Left lobe of liver (tissue), 2 donors: ENCODE measurements at places on chromosomes 5 and 9. TPM values are rescaled to one million over a fixed set of nuclear protein-coding genes. Genes with fewer than 3 reads are reported as not detected.

DNA sequence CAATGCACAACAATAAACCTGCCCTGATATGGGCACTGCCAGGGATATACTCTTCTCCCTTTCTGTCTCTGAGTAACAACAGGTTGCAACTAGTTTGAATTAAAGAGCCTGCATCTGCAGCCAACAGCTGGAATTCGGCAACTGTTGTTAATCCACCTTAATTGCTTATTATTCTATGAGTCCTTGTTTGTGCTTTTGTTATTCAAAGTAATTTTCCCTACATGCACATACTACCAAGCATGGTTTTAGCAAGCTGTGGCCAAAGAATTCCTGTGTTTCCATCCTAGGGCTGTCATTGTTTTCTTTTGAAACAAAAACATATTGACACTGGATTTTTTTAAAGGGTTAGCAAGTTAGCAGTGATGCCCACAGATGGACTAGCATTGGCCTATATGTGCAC is 171.5 kb downstream of the EFNA5 start:
- DNase-seq: no peak

DNA sequence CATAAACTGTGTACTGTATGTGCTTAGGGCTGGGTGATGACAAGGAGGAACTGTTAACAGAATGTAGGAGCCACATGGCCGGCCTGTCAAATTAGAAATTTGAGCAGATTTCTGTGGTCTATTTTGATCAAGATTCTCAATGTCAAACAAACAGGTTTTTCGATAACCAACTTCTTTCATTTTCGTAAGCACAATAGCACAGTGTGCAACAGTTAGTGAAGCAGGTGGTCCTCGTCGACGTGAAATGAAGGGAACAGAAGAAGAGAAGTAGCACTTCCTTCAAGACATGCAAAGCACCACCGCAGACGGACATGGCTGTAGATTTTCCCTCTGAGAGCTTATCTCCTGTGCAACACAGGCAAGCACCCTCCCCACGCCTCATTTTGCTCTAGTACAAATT is 252.1 kb downstream of the CRB2 start:
- DNase-seq: no peak

- DNase-seq: peak; percentile 49
These were observed 399.1 kb downstream of the MAN2A1 start for GRCh38 chr5:110088676-110089436.

GRCh38 chr5:76999451-76999850 is 30.8 kb upstream of the AGGF1 start:
- no peak for DNase-seq

GRCh38 chr9:136761545-136761981 is 2.8 kb downstream of the LCN15 start:
- no peak for DNase-seq

DNA sequence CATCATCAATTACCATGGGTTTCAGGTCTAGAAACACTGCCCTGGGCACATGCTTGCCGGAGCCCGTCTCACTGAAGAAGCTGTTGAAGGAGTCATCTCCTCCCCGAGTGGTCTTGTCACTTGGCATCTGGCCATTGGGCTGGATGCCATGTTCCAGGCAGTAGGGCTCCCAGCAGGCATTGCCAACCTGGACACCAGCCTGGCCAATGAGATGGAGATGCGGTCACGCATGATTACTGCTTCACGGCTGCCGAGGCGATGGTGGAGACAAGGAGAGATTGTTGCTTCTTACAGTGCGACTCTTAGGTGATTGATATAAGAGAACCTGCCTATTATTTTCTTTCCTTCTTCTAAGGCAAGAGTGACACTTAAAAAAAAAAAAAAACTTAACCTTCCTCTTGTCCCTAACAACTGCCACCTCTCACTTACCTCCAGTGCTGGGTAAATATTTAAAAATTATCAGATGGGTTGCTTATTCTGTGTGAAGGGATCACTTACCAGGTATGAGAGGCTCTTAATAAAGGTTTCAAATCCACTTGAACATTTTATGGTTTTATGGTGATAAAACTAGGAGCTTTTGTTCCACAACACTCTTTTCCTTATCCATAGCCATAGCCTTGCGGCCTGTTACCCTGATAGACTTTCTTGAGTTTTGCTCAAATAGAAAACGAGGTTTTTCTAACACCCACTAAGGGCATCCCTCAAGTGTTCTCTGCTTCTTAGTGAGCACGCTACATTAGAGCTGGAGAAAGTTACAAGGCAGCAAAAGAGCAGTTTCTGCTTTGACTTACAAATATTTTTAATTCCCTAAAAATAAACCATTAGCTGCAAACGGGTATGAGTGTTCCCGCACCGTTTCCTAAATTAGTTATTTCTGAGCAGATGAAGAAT is 41.2 kb downstream of the NIM1K start:
- peak; percentile 50 for DNase-seq

DNA sequence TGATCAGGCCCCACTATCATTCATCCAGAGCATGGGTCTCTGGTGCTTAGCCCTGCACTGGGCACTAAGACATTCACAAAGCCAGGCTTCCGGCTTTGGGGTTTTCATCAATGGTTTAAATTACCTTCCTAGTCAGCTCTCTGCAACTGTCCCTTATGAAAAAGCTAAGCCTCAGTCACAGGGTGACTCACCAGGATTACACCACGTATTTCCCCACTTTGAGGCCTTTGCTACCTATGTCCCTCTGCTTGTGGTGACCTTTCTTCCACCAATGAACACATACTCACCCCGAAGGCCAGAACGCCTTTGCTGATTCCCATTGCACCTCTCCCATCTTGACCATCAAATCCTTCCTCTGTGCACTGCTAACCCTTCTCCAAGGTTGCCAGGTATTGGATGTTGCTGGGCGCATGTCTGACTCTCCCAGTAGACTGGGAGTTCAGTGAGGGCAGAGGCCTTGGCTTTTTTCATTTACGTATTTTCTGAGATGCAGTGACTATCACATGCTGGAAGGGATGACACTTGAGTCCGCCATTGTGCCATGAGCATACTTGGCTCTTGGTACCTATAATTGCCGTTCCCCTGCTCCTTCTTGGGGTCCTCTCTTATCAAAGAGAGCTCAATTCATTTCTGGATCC is 58.7 kb upstream of the TNFSF8 start:
- no peak for DNase-seq

DNA sequence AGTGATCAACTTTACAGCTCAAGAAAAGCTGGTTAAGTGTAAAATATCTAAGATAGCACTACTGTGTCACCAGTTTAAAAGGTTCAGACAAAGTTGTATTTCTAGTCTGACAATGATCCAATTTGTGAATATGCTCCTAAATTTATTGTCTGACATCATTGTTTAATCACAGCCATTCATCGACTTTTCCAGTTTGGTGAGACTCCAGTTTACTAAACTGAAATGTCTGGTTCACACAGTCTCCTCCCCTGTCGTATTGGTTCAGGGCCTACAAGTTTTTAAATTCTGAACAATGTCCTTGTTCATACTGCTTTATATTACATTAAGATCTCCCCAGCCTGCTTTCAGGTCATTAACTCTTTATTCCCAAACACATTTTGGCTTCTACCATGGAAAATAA is 161.4 kb downstream of the CHSY3 start:
- DNase-seq: no peak

DNA sequence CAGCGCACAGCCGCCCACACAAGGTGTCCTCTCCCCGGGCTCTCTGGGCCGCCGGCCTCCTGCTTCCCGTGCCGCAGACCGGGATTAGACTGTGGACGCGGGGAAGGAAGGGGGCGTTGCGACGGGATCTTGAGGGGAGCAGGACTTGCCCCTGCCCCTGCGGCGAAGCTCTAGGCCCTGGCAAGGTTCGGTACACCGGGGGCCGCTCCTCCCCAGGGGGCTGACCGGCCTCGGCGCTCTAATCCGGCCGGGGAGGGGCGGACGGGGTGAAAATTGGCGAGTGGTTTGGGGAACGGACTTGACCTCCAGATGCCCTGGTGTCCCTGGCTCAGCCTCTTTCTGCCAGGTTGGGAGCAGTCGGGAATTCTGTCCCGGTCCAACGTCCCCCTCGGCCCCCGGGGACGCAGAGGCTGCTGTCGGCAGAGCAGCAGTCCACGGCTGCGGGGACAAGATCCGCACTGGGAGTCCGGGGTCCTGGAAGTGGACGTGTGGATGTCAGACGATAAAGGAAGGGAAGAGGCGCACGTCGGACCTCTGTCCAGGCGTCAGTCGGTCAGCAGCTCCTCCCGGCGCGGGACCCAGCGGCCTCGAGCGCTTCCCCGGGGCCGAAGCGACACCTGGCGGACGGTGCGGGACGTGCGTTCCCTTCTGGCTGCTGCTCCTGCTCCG is 1.9 kb upstream of the CNTFR start:
- DNase-seq: peak; percentile 90

ISL1 gene
- not detected for total RNA-seq
